H1 (cell line): ENCODE measurements at places on chromosomes 12 and 14. TPM values are rescaled to one million over a fixed set of nuclear protein-coding genes. Genes with fewer than 3 reads are reported as not detected.

The GPD1 gene
- polyA plus RNA-seq, result 0.45 and 0.53 TPM in 2 replicates

The COX14 gene
- polyA plus RNA-seq, result 84.3 and 102 TPM in 2 replicates

The SYT1 gene
- 7.0 and 11.0 TPM in 2 replicates for polyA plus RNA-seq

The MFAP5 gene
- polyA plus RNA-seq, result 0.46 and 0.60 TPM in 2 replicates

The KRT2 gene
- not detected in 2 replicates for polyA plus RNA-seq

The GON7 gene
- polyA plus RNA-seq, result 2.9 and 3.8 TPM in 2 replicates

The GPX2 gene
- polyA plus RNA-seq, result 0.49 and 0.89 TPM in 2 replicates

The CCDC175 gene
- not detected in 2 replicates for polyA plus RNA-seq

The SLC25A21 gene
- polyA plus RNA-seq, result 1.9 and 15.7 TPM in 2 replicates

The GALNT16 gene
- 5.4 and 5.9 TPM in 2 replicates for polyA plus RNA-seq

The ASIC1 gene
- 3.3 and 4.4 TPM in 2 replicates for polyA plus RNA-seq

The GPR137C gene
- polyA plus RNA-seq, result 1.7 and 2.7 TPM in 2 replicates

The DEGS2 gene
- polyA plus RNA-seq, result 0.60 and 0.82 TPM in 2 replicates

The GRIP1 gene
- 4.5 and 5.2 TPM in 2 replicates for polyA plus RNA-seq

The ADAMTS20 gene
- polyA plus RNA-seq, result 2.1 and 2.9 TPM in 2 replicates

The PARP11 gene
- polyA plus RNA-seq, result 3.4 and 4.2 TPM in 2 replicates

The DAO gene
- polyA plus RNA-seq, result not detected in 2 replicates

The ATXN2 gene
- polyA plus RNA-seq, result 46.6 and 57.7 TPM in 2 replicates

The AQP6 gene
- 0.03 and 0.06 TPM in 2 replicates for polyA plus RNA-seq

The NPFF gene
- not detected in 2 replicates for polyA plus RNA-seq

The RFC5 gene
- polyA plus RNA-seq, result 40.6 and 40.9 TPM in 2 replicates

The OR9K2 gene
- polyA plus RNA-seq, result not detected in 2 replicates

The OASL gene
- polyA plus RNA-seq, result not detected in 2 replicates

The B4GALNT3 gene
- 12.5 and 14.9 TPM in 2 replicates for polyA plus RNA-seq

The IAPP gene
- not detected in 2 replicates for polyA plus RNA-seq

The ABCB9 gene
- polyA plus RNA-seq, result 3.8 and 5.0 TPM in 2 replicates

The PPP1R1A gene
- 5.8 and 6.1 TPM in 2 replicates for polyA plus RNA-seq

The ITGB7 gene
- 0.25 and 0.35 TPM in 2 replicates for polyA plus RNA-seq

The KRT83 gene
- not detected in 2 replicates for polyA plus RNA-seq

The SERPINA6 gene
- not detected in 2 replicates for polyA plus RNA-seq
